Spleen (tissue), 13 donors: ENCODE measurements at places on chromosomes 2 and 18. TPM values are rescaled to one million over a fixed set of nuclear protein-coding genes. Genes with fewer than 3 reads are reported as not detected.

GRCh38 chr2:108560241-108560811 is 26.1 kb downstream of the LIMS1 start:
- H3K27ac ChIP-seq = no peak overlapping the region
- no peaks in the 10 kb centered on the region for H3K4me1 ChIP-seq
- no peaks in the 10 kb centered on the region for H3K27me3 ChIP-seq
- H3K36me3 ChIP-seq = no peaks in the 10 kb centered on the region

- H3K27ac ChIP-seq = no peak overlapping the region
- no peaks in the 10 kb centered on the region for H3K4me1 ChIP-seq
- peaks cover 11% of the 10 kb centered on the region for H3K36me3 ChIP-seq
- H3K4me3 ChIP-seq = no peak overlapping the region
- DNase-seq = no peak
These were observed 86.6 kb downstream of the EPHA4 start for GRCh38 chr2:221485503-221485870.

DNA sequence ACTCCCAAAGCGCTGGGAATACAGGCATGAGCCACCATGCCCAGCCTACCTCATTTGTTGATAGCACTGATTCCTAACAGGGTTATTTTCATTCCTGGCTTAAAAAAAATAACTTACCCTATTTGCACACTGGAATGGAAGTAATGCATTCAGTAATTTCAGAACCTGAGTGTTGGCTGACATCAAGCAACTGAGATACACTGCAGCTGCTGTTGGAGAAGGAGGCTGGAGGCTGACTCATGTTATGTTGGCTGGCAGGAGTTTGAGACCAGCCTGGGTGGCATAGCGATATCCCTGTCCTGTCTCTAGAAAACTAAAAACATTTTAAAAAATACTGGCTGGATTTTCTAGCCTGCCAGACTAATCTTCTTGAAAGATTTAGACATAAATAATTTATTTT is 385.1 kb upstream of the MEX3C start:
- no peaks in the 10 kb centered on the region for H3K4me1 ChIP-seq
- no peaks in the 10 kb centered on the region for H3K36me3 ChIP-seq
- H3K4me3 ChIP-seq = no peak overlapping the region
- H3K27me3 ChIP-seq = no peaks in the 10 kb centered on the region
- DNase-seq = no peak

DNA sequence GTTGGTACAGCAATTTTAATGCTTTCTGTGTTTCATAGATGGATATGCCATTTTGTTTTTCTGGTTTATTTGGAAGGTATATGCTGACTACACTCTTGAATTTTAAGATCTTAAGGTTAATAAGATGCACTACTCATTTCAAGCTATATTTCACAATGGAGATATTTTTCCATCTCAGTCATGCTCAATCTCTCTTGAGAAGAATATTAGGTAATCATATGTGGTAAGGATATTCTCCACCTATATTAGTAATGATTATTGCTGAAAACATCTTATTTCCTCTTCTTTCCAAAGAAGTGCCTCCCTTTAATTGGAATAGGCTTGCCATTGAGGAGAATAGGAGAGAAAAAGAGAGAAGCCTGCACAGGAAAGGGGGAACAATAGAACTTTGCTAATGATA is 40.1 kb downstream of the EPB41L3 start:
- DNase-seq = no peak
- no peaks in the 10 kb centered on the region for H3K36me3 ChIP-seq

- H3K36me3 ChIP-seq = peaks cover 75% of the 10 kb centered on the region
- no peak for DNase-seq
- H3K4me1 ChIP-seq = no peaks in the 10 kb centered on the region
- no peaks in the 10 kb centered on the region for H3K27me3 ChIP-seq
- no peak overlapping the region for H3K4me3 ChIP-seq
These were observed 13.1 kb downstream of the CHST10 start for GRCh38 chr2:100404411-100404810.

DNA sequence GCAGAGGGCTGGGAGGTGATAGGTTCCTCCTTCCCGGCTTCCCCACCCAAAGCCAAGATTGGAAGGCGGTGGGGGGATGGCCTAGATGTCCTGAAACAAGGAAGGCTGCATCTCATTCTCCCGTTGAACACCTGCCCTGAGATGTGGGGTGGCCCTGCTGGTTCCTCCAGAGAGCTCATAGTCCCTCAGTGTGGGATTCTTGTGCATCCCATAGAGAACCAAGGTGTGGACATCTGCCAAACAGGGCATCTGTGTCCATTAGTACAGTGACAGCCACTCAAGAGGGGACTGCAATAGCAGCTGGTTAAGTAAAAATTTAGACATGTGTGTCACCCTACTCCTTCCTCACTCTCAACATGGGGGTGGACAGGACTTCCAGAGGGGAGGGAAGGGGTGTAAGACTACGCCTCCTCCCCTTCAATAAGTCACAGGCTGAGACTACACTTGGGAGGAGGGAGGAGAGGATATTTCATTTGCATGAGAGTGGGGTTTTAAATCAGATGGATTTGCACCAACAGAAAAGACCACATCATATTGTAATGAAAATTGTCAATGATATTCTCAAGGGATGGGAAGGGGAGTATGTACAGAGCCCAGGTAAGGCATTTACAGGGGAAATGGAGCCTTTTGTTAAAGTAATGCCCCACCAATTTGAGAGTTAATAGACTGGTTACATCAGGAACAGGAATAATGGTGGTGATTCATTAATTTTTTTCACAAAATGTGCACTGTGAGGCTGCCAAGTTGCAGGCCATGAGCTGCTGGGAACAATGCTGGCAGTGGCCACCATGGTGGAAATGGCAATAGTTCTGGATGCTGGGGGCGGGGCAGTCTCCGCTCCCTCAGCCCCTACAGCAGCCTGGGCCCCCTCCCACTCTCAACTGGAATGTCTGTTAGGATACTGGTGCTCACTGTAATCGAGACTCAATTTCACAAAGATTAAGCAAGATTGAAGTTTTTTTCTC is 80.6 kb downstream of the TEX51 start:
- no peak for DNase-seq
- H3K27me3 ChIP-seq = no peaks in the 10 kb centered on the region
- no peak overlapping the region for H3K27ac ChIP-seq
- no peak overlapping the region for H3K4me3 ChIP-seq
- H3K4me1 ChIP-seq = no peaks in the 10 kb centered on the region

The CYS1 gene
- 2.9 TPM for total RNA-seq

The LIMS2 gene
- total RNA-seq = 190 TPM

The GREB1L gene
- 0.51 TPM for total RNA-seq

The EHD3 gene
- 21.5 TPM for total RNA-seq
